Suppressor macrophage treated with lipopolysaccharide for 4 hours (primary cell): ENCODE measurements at places on chromosomes 3 and 15.

- DNase-seq, result no peak
Observed at GRCh38 chr3:61620073-61620472, 58.7 kb downstream of the PTPRG start.

GRCh38 chr15:44231842-44232241, 36.8 kb upstream of the FRMD5 start:
- DNase-seq, result no peak

DNA sequence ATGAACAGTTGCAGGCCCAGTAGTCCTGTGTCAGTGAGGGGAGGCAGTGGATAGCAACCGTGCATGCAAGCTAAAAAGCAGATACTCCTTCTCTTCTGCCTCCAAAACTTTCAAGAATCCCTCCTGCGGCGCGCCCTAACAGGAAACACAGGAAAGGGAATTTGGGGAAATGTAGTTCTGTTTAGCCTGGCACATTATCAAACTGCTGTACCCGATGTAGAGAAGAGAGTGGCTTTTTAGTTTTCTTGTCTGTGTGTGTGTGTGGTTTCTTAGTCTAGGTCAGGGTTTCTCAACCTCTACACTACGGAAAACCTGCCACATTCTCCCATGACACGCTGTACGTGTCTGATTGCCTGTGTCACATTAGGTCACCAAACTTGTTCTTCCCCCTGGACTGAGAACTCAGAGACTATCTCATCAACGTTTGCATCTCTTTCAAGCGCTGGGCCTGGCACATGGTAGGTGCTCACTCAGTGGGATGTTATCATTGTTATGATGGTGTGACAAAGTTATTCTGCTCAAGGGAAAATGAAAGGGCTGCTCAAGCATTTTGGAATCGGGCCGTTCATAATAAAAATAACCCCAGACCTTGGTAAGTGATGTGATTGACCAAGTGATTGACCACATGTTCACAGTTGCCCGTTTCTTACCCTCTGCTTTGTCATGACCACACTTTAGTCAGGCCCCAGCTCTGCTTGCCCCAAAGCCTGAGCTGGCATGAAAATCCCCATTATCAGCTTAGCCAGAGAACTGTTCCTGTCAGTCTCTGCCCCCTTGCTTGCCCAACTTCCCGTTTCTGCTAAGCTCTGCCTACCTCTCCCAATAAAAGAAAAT, 33.2 kb downstream of the TM4SF4 start:
- DNase-seq, result peak; percentile 97

DNA sequence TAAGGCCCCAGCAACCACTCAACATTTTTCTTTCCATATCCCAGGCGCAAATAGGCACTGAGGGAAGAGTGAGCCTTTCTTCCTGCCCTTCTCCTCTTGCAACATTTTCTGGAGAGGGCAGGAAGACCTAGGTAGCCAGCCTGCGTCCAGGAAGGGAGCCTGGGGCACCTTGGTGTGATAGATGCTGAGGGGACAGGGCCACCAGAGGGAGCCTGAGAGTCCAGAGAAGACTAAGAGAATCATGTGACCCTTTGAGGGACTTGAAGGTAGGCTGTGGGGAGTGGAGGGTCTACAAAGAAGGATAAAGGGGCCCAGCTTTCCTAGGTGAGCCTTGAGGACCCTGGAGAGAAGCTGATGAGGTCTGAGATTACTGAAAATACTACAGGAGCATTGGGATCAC, 346.6 kb downstream of the CNTN6 start:
- no peak for DNase-seq

GRCh38 chr3:120203016-120203415, 82.0 kb downstream of the GPR156 start:
- peak; percentile 82 for DNase-seq

DNA sequence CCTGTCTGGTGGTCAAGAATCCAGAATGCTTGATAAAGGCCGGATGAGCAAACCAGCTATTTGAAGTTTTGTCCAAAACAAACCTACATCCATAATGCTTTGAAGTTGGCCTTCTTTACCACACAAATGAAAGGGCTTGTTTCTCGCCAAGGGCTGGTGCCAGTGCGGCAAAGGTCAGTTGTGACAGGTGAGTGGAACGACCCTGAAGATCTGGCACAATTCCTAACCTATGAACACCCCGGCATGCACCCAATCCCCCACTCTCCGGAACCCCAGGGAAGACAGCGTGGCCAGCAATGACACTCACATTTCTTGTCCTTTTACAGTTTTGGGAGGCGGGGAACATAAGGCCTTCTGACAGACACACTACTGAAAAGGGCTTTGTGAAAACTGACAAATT, 90.6 kb downstream of the ATP10A start:
- no peak for DNase-seq

- DNase-seq, result no peak
Observed at GRCh38 chr3:119245778-119246177, 5.1 kb upstream of the B4GALT4 start.

DNA sequence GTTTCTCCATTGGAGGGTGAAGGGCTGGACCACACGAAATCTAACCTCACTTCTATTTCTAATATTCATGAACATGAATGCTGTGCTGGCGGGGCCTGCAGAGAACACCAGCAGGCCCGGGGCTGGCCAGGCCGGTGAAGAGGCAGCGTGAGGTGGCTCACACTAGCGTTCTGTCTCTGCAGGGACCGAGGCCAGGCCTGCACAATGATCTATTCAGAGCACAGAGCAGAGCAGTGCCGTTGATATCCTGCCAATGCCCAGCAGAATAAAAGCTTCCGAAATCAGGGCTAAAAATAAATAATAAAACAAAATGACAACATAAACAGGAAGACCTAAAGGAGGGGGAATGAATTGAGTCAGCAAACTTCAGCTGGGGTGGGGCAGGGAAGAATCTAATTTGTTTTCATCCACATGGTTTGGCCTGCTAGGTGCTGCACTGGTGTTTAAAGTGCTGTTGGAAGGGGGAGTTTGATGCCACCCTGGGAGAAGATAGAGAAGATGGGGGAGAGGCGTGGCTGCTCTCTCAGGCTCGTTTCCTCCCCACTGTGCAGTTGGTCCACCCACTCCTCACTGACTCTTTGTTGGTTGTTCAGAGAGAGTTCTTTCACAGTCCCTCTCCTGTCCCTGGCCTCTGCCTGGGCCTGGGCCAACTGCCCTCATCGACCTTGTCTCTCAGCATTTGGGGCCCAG, 837.1 kb downstream of the AGBL1 start:
- no peak for DNase-seq

DNA sequence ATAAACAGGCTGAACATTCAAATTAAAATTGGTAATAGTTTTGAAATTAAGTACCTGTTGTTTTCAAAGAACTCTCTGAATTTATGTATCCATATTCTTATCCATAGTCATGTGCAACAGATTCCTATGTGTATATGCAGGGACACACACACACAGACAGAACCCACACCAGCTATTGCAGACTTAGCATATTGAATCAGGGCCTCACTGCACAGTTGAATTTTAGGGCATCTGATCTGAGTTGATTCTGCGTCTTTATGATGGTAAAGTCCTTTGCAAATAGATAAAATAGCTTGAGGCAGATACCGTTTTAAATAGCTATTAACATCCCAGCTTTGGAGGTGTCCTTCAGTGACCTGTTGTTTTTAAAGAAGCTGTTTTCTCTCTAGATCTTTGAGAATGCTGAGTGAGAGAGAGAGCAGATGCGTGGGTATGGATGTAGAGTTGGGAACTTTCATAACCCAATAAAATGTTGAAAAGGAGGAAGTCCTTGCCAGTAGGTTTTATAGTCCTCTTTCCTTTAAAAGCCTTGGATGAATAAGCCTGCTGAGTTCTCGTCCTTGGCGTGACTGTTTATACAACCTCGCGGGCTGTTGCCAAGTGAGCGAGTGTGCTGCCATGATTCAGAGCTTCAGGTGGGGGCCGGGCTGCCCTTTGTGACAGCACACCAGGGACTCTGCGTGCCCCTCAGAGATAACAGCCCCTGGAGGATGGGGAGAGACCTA, 18.3 kb downstream of the MYZAP start:
- DNase-seq, result peak; percentile 45

- DNase-seq, result peak; percentile 72
Observed at GRCh38 chr15:99614749-99615288, 49.0 kb downstream of the MEF2A start.

- no peak for DNase-seq
Observed at GRCh38 chr15:25089577-25089976, 134.8 kb downstream of the SNRPN start.
